ENCODE measurements at places on chromosomes 11 and 22.

DNA sequence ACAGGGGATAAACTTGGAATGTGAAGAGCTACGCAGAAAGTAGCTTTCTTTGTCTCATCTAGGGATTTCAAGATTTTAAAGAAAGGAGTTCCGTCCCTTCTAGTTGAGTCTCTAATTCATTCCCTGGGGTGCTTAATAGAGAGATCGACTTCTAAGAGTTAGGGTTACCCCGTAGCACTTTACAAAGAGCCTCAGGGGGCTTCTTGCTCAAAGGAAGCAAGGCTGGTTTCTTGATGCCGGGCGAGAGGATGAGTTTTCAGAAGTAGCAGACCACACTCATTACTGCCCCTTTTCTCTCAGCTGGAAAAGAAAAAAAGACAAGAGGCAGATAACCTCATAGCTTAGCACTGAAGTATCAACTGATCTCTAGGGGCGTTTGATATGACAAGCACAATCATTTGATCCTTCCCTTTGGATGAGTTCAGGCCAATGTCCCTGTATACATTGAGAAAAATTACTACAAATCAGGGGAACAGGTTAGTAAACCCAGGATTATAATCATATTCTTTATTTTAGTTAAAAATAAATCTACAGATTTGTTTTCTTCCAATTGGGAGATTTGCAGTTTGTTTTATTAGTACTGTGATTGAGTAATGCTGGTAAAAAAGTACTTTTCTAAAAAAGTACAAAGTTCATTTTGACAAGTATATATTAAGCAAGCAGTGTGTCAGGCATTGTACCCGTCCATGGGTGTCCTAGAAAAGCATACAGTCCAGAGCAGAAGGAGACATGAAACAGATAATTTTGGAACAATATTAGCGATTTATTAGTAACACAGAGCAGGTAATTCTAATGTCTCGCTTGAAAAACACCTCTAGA lies 18.7 kb downstream of the ELMOD1 start:
- DNase-seq, result no peak

GRCh38 chr11:101348786-101349185 lies 219.2 kb upstream of the PGR start:
- DNase-seq, result no peak

GRCh38 chr11:116513894-116514293 lies 258.9 kb downstream of the BUD13 start:
- peak; percentile 36 for DNase-seq

DNA sequence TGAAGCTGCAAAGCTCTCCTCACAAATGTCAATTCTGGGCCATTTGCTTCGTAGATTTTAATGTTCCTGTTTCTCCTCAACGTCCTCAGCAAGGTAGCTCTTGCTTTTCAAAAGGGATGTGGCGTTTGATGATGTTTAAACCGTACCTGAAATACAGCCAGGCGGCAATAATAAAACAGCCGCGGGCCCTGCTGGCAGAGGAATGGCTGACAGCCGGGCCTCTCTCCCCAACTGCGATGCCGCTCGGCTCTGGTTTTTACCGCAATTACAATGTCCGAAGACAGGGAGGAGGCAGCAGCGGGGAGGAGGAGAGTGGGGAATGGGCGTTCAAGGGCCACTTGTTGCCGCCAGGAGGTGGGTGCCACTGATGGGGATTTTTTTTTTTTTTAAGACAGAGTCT lies 27.5 kb downstream of the MACROD1 start:
- DNase-seq, result no peak

GRCh38 chr22:35417606-35418005 lies 17.7 kb downstream of the MCM5 start:
- no peak for DNase-seq

GRCh38 chr22:17906978-17907747 lies 117.2 kb downstream of the MICAL3 start:
- no peak for DNase-seq
